Glomerular endothelial cell (primary cell): ENCODE measurements at places on chromosomes 3 and 15.

- no peak for DNase-seq
Measured at GRCh38 chr3:141044695-141045641, 6.2 kb upstream of the SPSB4 start.

- no peak for DNase-seq
Measured at GRCh38 chr3:177378168-177378567, 180.9 kb upstream of the TBL1XR1 start.

- DNase-seq, result no peak
Measured at GRCh38 chr3:176521531-176522175, 675.6 kb downstream of the TBL1XR1 start.

GRCh38 chr15:25175033-25175788, 220.4 kb downstream of the SNRPN start:
- no peak for DNase-seq

- DNase-seq, result no peak
Measured at GRCh38 chr3:133869586-133869985, 26.1 kb downstream of the RAB6B start.

DNA sequence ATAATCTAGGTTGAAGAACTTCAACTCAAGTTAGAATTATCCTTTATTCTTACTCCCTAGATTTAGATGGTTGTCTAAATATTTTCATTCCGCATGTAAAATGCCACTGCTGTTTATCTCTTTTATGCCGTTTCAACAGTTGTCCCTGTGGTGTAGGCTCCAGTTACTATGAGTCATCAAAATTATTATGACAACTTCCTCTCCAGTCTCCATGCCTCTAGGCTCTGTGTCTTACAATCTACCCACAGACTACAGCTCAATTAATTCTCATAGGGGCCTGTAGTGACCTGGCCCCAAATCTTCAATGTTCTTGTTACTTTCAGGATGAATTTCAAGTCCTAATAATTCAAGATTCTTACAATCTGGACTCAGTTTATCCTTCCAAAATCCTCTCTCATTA, 105.8 kb upstream of the UNC13C start:
- no peak for DNase-seq

DNA sequence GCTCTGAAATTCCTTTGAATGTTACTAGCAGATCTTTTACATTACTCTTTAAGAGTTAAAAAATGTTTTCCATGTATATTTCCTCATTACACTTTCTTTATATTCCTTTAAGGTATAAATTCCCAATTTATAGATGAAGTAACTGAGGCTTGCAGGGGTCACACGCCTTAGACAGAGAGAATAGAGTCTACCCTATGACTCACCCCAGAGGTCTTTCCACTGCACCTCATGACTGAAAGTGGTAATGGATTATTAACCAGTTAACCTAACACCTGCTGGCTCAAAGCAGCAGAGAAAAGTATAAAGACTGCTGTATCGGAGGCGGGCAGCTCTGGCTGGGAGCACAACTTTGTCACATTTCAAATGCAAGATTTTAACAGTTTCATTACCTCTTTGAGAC, 37.7 kb downstream of the LDHAL6B start:
- DNase-seq, result no peak

- DNase-seq, result no peak
Measured at GRCh38 chr3:183427196-183427875, 1.1 kb downstream of the MCF2L2 start.

- no peak for DNase-seq
Measured at GRCh38 chr3:55630280-55630920, 143.3 kb upstream of the WNT5A start.

DNA sequence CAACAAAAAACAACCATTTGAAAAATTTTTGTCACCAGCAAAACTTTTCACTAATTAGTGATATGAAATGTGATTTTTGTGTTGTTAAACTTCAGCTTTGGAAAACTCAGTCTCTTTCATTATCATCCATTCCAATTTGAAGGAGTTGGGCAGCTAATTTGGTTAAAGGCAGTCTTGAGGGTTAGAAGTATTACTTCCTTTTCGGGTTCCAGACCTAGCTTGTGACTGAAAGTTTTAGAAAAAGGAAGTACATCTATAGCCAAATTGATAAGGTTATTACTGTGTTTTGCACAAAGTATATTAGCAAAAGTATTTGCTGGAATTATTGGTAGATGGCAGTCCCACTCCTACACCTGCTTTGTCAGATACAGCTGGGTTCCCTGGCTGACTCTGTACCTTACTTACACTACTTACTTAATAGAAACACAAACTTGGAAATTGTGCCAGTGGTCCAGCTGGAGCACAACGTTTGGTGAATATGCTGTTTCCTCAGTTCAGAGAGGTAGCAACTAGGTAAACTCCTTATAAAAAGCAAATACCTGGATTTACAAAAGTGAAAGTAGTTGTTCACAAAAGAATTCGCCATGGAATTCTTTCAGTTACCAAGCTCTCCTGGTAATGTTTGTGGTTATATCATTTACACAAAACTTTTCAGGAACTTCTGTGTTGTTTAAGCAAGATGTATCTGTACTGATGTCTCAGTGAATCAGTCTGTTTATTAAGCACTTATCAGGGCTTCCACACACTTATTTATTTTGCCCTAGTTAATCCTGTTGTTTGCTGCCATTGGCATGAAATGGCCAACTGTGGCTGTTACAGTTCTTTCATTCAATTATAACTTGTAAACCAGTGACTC, 31.6 kb downstream of the TIPARP start:
- no peak for DNase-seq

- no peak for DNase-seq
Measured at GRCh38 chr3:192039593-192039992, 578.6 kb downstream of the PYDC2 start.

DNA sequence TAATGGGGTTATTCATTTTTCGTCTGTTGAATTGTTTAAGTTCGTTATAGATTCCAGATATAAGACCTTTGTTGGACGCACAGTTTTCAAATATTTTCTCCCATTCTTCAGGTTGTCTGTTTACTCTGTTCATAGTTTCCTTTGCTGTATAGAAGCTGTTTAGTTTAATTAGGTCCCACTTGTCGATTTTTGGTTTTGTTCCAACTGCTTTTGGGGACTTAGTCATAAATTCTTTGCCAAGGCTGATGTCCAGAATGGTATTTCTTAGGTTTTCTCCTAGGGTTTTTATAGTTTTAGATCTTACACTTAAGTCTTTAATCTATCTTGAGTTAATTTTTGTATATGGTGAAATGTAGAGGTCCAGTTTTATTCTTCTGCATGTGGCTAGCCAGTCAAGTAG, 58.9 kb upstream of the ZNF280D start:
- no peak for DNase-seq

DNA sequence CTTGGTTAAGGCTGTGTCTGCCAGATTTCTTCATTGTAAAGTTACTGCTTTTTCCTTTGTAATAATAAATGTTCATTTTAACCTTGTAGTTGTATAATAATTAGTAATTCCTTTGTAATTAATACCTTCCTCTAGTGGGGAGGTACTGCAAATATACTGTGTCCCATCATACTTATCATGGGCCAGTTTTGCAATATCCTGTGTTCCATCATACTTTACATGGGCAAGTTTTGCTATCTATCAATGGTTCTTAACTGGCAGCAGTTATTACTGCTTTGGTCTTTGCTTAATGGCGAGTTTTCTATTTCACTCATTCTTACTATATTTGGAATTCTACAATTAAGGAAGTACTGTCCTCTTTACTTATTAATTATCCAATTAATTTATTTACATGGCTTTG, 10.6 kb downstream of the ATP2C1 start:
- DNase-seq, result no peak

DNA sequence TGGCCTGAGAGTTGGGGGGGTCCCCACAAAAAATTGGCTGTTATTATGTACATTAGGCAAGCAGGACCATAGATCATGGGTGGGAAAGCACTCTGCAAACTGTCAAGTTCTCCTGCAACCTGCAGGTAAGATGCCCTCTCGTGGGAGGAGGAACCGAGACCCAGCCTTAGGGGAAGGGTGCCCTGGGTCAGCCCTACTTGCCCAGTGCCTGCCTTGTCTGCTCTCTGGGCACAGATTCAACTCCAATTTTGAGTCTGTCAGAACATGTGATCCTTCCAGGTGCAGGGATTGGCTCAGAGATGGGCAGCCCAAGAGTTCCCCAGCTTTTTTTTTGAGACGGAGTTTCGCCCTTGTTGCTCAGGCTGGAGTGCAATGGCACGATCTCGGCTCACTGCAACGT, 99.2 kb downstream of the PLXNA1 start:
- no peak for DNase-seq

DNA sequence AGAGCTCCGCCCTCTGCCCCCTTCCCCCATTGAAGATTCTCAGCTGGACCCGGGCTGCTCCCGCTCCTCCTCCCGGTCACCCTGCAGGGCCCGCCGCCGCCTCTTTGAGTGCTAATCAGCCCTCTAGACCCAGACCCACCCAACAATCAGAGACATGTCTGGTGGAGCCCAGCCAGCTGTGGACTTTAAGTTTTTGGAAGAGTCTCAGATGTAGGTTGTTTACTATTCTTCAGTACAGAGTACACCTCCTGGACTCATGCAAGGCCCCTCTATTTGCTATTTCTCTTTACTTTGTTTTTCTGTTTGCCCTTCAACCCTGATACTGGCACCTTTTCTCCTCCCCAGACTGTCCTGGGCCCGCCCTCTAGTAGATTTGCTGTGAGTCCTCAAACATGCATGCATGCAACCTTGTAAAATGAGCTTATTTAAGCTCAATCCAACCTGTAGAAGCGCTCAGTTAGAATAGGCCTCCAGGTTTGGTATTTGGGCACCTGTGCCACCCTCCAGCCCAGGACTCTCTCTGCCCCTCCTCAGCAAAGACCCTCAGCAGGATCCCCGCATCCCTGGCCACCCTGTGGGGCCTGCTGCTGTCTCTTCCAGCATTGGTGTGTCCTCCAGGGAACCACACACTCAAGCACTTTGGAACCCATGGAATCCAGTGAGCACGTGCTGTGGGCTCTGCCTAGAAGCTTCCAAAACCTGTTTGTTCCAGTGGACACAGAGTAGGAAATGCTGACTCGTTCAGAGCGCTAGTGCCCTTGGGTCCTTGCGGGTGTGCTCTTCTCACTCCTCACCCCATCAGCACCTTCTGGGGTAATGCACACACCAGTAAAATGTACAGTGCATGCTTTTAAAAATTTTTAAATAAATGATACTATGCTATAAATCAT, 4.6 kb downstream of the PRR23E start:
- DNase-seq, result no peak

DNA sequence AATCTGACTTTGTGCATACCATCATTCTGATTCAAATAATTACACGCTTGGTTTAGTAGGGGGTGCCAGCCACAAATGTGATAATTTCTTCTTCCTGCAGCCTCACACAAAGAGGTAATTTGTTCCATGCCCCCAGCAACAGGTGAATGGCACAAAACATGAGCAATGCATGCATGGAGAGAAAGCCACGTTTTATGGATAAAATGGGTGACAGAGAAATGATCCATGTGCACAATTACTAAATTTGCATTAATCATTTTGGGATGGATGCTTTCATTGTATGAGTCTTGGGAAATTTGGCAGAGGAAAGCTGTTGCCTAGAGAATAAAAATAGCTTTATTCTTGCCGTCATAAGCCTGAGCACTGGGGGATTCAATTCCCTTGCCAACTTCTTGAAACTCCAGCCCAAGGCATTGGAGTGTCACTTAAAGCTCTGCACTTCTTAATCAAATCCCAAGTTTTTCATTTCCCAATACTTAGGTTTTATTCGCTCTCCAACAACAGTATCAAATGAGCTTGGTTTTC, 411.6 kb downstream of the GBE1 start:
- DNase-seq, result no peak
